ENCODE measurements at places on chromosomes 11 and 22.

GRCh38 chr22:25942115-25942855, 200.3 kb downstream of the MYO18B start:
- DNase-seq = no peak

DNA sequence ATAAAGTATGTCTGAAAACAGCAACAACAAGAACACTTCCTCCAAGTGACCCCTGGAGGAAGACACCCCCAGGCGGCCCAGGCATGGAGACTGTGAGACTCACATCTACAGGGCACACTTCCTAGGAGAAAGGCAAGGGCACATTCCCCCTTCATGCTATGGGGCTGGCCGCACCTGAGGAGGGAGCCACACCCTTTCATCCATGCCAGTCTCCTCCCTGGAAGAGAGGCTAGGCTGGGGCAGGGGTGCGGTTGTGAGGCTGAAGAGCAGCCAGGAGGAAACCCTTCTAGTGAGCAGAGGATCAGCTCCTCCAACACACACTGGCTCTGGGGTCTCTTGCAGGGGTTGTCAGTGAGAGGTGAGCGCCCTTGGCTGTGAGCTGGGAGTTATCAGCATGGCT, 678.8 kb downstream of the NTM start:
- DNase-seq = no peak

DNA sequence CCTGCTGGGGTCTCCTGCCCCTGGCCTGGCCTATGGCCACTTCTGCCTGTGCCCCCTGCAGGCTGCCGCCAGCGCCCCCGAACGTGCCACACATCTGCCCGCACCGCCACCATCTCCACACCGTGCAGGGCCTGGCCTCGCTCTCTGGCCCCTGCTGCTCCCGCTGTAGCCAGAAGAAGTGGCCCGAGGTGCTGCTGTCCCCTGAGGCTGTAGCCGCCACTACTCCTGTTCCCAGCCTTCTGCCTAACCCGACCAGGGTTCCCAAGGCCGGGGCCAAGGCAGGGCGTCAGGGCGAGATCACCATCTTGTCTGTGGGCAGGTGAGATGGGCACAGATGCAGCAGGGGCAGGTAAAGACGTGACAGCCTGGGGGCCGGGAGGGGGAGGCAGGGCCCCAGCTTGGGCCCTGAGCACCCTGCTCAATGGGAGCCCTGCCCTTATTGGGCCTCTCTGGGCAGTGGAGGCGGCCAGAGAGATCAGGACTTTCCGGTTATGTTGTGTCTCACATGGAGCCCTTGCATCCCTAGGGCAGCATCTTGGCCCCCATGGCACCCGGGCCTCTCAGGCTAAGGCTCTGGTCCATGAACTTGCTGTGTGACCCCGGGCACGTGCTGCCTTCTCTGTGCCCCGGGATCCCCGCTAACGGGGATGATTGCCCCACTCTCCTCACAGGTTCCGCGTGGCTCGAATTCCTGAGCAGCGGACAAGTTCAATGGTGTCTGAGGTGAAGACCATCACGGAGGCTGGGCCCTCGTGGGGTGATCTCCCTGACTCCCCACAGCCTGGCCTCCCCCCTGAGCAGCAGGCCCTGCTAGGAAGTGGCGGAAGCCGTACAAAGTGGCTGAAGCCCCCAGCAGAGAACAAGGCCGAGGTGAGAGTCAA, 18.5 kb downstream of the RELT start:
- no peak for DNase-seq

DNA sequence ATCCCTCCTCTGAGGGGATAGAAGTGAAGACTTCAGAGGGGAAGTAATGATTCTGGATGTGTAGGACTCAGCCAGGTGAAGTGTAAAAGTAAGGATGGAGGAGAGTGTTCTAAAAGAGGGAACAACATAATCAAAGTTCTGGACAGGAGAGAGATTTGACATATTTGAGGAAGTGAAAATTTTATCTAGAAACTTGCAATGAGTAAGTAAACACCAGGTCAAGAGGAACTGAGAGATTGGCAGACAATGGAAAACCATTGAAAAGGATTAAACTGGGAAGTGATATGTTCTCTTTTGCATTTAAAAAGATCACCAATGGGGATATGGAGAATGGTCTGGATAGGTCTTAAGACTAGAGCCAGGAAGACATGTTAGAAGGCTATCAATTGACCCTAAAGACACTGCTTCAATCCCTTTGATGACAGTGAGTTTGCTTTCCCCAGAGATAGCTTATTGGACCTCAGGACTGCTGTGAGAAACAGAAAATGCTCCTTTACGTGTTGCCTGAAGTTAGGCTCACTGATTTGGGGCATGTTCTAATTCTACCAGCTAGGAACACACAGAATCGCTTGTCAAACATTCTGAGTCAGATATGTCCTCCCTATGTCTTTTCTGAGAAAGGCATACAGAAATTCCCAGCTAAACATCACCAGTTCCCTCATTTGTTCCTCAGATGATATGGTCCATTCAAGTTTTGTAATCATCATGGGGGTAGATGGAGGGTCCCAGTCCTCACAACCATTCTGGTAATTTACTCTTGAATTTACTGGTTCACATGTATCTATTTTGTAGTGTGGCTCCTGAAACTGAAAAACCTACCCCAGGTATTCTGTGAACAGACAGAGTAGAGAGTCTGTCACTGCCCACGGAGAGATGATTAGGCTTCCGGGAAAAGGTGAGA, 144.9 kb downstream of the MAML2 start:
- DNase-seq = no peak

- no peak for DNase-seq
Measured at GRCh38 chr11:130606178-130606577, 157.7 kb downstream of the ADAMTS15 start.

DNA sequence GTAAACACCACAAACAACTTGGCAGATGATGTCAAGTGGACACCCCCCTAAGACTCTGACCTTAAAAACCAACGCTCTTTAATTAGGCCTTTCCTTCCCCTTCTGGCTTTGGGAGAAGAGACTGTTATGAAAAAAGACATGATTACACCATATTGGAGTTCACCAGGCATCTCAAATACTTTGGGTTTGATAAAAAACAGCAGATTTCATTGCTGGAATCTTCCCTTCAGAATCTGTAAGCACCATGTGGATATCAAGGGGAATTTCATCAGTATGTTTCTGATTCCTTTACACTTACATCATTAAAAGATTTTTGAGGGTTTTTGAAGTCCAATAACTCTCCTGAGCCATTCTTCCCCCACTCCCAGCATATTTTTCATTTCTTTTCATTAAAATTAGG, 85.6 kb downstream of the KIRREL3 start:
- no peak for DNase-seq

- DNase-seq = no peak
Measured at GRCh38 chr11:37613031-37613430, 1015.0 kb upstream of the RAG2 start.

DNA sequence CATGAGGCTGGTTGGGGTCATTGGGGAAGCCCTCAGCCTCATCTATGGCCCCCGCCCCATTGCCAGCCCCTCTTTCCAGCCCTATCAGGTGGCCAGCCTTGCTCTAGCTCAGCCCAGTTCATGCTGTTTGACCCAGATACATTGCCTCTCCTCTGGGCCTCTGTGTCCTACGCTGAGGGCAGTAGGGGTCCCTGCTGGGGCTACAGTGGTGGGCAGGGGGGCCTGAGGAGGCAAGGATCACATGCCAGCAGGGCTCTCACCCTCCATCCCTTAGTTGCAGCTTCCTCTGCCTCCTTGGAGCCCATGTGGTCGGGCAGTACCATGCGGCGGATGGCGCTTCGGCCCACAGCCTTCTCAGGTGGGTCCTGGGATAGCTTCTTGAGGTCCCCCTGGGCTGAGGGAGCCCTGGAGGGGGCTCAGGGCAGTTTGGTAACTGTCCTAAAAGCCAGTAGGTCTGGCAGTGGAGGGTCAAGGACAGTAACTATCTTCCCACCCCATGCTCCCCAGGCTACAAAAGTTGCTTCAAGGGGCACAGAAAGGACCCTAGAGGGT, 19.2 kb downstream of the EMID1 start:
- no peak for DNase-seq

GRCh38 chr22:37932821-37933578, 20.4 kb downstream of the C22orf23 start:
- no peak for DNase-seq

GRCh38 chr11:64007629-64008282, 21.5 kb downstream of the OTUB1 start:
- DNase-seq = no peak

- DNase-seq = no peak
Measured at GRCh38 chr11:50074161-50074560, 41.5 kb downstream of the OR4C45 start.

DNA sequence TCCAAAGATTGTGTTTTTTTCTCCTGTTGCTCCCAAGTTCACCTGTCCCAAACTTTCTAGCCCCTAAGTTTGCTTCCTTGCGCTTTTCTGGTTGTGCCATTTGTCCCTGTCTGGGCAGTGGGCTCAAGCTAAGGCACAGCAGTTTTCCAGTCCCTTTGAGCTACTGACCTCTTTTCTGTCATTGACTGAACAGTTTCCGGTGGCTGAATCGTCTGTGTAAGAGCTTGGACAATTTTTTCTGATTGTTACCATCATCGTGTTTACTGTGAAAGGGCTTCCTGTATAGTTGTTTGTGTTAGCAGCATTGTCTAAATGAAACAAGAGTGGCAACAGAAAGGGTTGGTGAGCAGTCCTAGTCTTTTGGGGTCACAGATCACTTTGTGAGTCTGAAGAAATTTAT, 49.8 kb downstream of the BMAL1 start:
- no peak for DNase-seq

DNA sequence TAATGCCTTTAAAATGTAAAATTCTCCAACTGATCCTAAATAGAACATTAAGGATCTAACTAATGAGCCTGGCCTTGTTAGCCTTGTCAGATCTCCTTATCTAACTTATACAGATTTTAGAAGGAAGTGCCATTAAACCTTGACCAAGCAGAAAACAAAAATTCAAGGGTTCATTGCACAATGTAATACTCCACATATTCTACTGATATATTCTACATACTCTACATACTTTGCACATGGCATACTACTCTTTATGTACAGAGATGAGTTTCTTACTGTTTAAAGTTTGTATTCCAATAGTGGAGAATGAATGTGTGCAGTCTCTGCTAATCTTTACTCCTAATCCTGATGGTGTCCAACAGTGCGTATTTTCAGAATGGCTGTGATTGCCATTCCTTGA, 297.2 kb downstream of the LUZP2 start:
- no peak for DNase-seq

DNA sequence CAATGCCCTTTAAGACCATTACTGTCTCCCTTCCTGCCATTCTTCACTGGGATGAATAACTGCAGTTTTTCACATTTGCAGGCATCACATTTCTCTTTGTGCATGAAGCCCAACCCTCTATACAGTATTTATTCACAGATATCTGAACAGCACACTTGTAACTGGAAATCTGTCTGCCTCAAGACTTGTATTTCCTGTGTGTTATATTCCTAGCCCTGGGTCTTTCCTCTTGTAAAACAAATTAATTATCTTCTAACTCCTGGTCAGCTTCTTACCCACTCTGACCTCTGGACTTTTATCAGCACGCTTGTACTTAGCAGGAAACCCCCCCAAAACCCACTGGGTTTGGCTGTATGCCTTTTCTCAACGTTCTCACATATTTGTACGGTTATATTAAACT, 2.0 kb downstream of the CSRP3 start:
- DNase-seq = no peak

GRCh38 chr22:39384750-39385480, 14.7 kb upstream of the TAB1 start:
- no peak for DNase-seq

GRCh38 chr11:259413-259812, 18.8 kb upstream of the NLRP6 start:
- DNase-seq = no peak

GRCh38 chr11:4049006-4049405, 45.6 kb upstream of the RRM1 start:
- DNase-seq = no peak

GRCh38 chr11:1600626-1601025, 2.5 kb upstream of the KRTAP5-2 start:
- no peak for DNase-seq

DNA sequence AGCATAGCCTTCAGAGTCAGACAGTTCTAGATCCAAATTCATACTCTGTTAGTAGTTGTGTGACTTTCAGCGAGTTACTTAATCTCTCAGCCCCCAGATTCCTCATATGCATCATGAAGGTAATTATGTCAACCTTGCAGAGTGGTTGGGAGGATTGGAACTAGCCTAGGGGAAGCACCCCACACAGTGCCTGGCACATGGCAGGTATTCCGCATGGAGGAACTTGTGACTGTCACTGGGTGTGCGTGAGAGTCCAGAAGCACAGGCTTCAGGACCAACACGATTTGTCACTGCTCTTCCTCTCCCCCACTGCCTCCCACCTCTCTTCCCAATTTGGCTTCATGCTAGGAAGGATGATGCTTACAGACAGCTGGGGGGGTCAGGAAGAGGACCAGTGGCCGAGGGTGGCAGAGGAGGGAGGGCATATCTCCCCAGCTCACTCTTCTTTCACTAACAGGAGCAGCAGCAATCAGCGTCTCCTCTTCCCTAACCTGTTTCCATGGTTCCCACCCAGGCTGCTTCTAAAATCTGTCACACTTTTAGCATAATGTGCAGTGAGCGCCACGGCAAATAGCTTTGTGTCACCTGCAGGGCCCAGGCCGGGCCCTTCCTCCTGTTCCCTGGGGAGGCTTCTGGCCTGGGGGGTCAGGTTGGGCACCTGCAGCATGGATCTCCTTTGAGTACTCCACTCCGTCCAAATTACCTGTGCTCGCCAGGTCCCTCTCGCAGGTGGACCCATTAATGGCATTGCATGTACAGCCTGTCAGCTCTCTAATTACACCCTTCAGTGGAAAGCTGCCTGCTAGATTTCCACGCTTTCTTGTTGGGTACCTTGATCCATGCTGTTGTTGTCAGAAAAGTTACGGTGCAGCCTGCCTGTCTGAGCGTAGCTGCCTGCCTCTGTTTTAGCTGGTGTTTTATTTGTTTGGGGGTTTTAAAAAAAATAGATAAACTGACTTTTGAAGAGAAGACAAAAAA, 400.4 kb downstream of the NXPE2 start:
- DNase-seq = no peak

- DNase-seq = no peak
Measured at GRCh38 chr11:88102598-88102934, 72.7 kb downstream of the RAB38 start.

DNA sequence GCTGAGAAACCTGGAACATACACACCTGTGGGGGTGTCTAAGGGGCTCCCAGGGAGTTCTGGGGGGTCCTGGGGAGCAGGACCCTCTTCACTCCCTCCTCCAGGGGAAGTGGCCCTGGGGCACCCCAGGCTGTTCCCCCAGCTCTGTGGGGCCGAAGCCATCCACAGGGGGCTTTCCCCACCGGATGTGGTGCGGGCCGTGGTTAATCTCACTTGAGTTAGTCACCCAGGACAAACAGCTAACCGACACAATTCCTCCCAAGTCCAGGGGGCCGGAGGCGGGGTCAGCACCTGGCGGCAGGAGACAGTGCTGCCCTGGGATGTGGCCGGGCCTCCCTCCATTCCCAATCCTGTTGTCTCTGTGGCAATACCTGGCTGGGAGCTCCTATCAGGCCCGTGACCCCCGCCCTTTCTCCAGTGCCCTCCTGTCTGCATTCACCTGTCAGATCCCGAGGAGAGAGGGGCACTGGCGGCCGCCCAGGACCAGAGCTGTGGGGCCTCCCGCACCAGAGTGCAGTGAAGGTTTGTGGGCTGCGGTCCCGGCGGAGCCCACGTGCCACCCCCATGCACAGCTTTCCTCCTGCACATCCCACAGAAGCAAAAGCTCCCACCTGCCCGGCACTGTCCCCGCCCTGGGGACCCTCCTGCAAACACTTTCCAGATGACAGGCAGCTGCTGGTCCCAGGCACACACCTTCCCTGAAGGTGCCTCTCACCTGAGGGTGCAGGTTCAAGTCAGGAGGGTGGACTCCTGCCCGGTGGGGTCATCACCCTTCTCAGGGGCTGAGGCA, 5.2 kb upstream of the MUC5AC start:
- peak; percentile 68 for DNase-seq

Measured in stimulated activated CD8-positive, alpha-beta memory T cell treated with anti-CD3 and anti-CD28 coated beads, Interleukin-4, amount 100 ng/mL, for 48 hours (primary cell).